ENCODE measurements at places on chromosomes 12 and 14.

- no peak for DNase-seq
These were observed 291.1 kb downstream of the SYT1 start for GRCh38 chr12:79155683-79156082.

GRCh38 chr12:632102-632696, 31.0 kb downstream of the NINJ2 start:
- DNase-seq: no peak

- DNase-seq: no peak
These were observed 1.3 kb downstream of the DDX51 start for GRCh38 chr12:132142679-132143335.

- DNase-seq: no peak
These were observed 21.6 kb downstream of the PYM1 start for GRCh38 chr12:55906056-55906455.

- DNase-seq: no peak
These were observed 9.2 kb upstream of the INF2 start for GRCh38 chr14:104680056-104680805.

- no peak for DNase-seq
These were observed 55.3 kb upstream of the AMN1 start for GRCh38 chr12:31783996-31784645.

DNA sequence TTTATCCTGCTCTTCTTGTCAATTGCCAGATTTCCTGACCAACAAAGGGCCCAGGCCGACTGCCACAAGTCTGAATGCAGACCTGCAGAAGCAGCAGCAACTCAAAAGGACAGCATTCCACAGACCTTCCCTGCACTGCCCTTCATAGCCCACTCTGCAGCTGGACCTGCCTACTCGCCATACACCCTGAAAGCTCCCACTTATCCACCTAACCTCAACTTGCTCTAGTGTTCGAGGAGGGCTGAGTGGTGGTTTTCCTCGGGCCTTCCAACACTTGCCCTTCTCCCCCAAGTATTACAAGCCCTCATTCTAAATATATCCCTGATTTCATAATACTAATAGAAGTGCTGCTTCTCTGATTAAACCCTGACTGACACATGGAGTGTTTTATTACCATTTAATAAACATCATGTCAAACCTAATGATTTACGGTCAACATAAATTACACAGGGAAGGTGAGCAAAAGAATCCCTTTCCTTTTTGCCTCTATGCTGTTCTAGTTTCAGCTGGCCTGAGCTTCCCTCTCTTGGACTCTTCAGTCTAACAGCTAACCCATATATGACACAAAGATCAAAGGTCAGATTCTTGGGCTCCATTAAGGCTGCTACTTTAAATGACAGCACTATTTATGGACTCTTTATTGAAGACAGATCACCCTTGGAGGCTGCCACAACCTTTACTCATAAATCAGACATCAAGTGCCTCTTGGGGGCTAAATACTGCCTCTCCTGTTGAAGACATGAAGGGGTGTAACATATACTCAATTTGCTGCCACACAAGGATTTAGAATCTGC, 1546.9 kb upstream of the TMEM132C start:
- no peak for DNase-seq

DNA sequence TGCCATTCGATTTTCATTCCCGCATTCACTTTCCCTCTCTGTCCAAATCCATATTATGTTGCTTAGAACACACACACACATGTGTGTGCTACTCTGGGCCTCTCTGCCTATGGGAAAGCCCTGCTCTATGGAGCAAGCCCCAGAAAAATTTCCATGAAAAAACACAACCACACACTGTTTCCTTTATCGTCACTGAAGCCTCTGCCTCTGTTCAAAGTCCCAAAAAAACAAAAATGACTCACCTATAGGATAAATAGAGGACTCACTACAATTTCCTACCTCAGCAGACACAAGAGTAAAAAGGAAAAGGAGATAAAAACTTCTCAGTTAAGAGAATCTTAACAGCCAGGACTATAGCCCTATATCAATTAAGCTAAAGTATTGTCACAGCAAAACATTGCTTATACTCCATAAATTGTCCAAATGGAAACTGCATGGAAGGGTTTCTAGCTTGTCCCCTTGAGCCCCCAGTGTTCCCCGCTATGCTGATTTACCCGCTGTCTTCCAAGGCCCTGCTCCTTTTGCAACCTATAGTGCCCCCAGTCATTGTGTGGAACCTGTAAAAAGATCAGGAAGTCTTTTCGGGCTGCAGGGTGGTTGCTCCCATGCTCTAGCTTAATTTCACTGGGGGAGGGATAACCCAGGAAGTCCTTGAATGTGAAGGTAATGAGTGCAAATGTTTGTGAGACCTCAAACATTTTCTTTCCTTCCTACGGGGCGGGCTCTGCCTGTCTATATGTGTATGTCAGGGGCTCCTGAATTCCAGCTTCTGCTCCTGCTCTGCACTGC, 11.1 kb upstream of the PIP4K2C start:
- DNase-seq: no peak

DNA sequence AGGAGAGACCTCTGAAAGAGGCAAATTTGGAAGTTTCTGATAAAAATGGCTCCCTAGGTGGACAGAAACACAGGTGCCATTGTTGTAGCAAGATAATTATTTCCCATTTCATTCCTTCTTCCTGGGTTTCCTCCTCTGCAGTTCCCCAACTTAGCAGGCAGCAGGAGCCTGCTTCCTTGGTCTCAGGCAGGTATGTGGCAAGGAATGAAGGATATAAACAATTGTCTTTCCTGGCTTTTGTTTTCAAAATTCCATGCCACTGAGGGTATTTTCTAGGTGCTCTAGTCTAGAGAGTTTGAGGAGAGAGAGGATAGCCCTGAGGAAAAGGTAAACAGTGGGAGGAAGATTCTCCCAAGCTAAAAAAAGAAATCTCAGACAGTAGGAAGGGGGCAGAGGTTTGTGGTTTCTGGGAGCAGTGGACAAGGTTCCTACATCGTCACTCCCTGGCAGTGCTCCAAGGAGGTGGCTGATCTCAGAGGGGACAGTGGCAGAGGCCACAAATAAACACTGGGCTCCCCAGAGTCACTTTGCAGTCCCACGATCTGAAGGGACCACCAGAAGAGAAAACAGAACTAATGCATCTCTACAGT, 82.6 kb upstream of the IGF1 start:
- DNase-seq: no peak

GRCh38 chr14:28344381-28344780, 422.2 kb upstream of the FOXG1 start:
- DNase-seq: no peak

DNA sequence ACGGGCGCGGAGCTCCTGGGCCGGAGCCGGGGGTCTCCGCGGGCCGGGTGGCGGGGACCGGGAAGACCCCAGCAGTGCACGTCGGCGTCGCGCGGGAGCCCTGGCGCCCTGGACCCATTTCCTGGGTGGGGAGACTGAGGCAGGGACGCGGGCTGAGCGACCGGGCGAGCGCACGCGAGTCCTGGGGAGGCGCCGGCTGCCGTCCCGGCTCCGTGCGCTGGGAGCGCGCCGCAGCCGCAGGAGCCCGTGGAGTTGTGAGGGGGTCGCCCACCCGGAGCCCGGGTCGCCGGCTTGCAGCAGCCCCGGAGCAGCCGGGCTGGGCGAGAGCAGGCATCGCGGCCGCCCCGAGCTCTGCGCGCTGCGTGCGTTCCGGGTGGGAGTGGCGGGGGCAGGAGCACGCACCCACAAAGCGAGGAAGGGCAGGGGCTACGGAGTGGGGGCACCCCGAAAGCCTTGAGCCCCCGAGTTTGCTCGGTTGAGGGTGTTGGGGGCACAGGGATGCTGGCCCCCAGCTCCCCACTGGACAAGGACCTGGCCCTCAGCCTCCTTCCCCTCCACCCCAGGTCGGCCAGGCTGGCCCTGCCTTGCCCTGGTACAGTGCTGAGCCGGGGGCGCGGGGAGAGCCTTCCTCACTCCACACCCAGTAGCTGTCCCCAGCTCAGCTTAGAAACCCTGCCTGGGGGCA, 620 bp downstream of the MMP17 start:
- no peak for DNase-seq

- no peak for DNase-seq
These were observed 19.5 kb downstream of the ANO6 start for GRCh38 chr12:45235087-45236025.

GRCh38 chr14:93775158-93775557, 13.1 kb downstream of the PRIMA1 start:
- DNase-seq: no peak

DNA sequence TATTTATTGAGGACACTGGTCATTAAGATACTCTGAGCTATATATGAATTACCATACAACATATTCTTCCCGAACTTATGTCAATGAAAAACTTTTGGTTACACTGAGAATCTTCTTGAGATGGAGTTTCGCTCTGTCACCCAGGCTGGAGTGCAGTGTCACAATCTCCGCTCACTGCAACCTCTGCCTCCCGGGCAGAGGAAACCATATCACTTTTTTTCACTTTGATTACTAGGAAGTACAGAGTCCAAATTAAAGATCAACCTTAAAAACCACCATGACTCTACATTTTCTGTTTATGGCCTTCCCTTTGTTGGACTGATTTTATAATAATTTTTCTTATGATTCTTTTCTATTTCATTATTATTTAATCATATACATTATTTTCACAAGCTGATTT, 336.5 kb downstream of the FSCB start:
- DNase-seq: no peak

DNA sequence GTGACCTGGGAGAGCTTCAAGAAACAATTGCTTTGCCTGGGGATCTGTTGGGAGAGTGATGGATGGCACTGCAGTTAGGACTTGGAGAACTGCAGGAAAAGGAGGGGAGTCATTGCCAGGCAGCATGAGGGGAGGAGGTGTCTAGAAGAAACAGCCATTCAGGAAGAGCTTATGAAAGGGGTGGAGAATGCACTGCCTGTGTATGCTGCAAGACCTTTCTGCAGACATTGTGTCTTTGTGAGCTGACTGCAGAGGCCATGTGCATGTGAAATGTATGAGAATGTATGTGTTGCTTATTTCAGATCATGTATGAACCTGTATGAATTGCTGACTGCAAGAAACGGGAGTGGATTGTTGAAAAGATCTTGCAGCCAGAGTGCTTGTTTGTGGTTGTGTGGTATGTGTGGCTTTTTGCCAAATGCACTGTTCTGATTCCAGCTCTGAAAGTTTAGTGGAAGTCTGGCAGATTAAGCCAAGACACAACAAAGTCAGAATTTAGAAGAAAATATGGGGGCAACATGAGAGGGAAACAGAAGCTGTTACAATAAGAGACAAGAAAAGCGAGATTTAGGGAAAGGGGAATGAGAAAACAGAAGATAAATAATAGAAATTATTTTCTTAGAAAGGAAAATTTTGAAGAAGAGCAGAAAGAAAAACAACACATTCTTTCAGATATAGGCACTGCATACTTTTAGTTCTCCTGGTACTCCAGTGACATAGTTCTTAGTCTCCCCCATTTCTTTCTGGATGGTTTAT, 9.8 kb upstream of the RIMKLB start:
- DNase-seq: peak; percentile 24

- DNase-seq: no peak
These were observed 68.8 kb upstream of the PZP start for GRCh38 chr12:9276990-9277389.

DNA sequence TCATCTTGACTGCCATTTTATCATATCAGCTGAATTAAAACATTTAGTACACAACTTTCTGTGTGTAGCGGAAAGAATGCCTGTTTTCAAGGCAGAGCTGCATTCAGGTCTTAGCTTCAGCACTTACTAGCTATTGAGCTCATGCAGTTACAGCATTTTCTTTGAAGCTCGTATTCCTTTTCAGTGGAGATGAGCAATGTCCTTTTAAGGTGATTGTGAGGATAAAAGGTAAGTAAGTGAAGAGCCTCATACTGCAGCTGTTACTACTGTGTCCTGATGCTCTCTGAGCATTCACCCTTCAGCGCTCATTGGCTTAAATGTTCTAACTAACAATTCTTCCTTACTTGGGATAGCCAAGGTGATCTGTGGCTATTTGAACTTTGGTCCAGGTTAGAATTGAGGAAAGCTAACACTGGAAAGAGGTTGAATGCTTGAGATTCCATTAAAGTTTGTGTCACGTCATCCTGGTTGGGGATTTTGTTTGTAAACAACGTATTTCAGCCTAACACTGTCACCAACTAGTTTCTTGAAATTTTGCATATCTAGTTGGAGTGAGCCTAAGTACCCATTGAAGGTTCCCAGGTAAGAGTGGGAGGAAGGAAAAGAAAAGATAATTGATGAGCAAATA, 71.4 kb downstream of the PAPOLA start:
- no peak for DNase-seq

- no peak for DNase-seq
These were observed 10.1 kb upstream of the CACNA2D4 start for GRCh38 chr12:1928439-1929121.

DNA sequence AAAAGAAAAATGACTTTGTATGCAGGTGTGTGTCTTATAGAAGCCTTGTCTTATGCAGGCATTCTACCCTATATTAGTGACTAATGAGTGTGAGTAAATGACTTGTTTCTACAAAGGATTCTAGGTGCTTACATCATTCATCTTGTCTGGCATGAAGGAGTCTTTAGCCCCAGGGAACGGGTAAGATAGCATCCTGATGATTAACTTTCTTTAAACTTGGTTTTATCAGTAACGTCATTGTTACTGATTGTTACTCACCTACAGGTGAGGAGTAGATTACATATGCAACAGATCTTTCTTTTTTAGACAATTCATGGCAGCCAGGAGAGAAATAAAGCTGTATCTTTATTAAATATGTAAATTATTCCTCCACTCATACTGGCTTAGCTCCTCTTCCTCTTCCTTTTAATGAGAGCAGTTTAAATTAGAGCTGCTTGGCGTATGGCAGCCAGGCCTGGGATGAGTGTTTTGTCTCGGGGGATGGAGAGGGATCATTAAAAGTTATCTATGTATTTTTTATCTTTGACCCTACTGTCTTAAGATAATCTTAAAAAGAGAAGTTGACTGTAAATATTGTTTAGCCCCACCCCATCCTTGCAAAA, 57.2 kb upstream of the ATP2A2 start:
- no peak for DNase-seq

DNA sequence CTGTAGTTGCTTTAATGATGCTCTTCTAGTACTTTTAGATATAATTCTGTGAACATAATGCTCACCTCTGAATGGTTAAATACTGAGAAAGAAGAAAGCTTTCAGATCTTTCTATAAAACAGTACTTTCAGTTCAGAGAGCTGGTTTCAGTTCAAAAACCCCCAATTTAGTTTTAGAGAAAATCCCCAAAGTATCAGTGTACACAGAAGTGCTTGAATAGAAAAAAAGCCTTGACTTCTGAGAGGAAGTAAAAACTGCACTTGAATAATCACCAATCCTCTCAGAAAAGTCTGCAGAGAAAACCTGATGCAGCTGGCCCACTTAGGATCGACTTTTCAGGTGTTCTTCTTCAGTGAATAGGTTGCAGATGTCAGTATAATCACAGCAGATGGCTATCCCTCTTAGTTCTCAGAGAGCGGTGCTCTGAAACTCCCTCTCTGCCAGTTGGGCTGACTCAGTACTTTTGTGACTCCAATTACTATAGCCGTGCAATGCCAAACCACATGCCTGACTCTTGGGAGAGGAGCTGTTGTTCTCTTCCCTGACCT, 616.3 kb downstream of the LRFN5 start:
- no peak for DNase-seq

DNA sequence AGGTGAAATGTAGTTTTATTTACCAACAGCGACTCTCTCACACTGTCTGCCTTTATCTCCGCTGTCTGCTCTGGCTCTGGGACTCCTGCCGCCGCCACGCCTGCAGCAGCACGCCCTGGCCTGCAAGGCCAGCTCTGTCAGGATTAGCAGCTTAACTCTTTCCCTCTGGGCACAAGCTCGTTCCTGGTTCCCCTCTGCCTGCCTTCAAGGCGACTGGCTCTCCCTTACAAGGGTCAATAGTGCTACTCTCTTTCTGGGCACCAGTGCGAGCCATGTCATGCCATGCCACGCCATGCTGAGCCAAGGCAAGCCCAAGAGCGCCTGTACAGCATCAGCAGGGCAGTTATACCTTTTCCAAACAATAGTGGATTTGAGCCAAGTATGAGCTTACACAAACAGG, 3.6 kb upstream of the CLEC2B start:
- no peak for DNase-seq

All from HEK293T (cell line).